ENCODE measurements at places on chromosomes 7 and 10.

DNA sequence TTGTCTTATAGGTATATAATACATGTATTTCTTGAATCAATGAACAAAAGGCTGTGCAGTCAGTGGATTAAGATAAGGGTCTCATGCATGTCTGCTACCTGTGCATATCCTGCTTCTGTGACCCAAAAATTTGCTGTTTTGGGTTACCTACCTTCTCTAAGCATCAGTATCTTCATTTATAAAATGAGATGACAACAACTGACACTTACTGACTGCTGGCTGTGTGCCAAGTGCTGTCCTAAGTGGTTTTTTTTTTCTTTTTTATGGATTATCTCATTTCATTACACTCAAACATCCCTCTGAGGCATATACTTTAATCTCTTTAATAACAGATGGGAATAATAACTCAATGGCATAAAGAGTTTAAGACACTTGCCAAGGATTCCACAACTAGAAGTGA lies 2.1 kb downstream of the PDK4 start:
- DNase-seq: no peak

GRCh38 chr7:82257118-82257695 lies 186.4 kb downstream of the CACNA2D1 start:
- no peak for DNase-seq

- DNase-seq: no peak
These were observed 1.1 kb downstream of the UFSP1 start for GRCh38 chr7:100888291-100888987.

GRCh38 chr7:38656968-38657367 lies 25.8 kb upstream of the AMPH start:
- no peak for DNase-seq

DNA sequence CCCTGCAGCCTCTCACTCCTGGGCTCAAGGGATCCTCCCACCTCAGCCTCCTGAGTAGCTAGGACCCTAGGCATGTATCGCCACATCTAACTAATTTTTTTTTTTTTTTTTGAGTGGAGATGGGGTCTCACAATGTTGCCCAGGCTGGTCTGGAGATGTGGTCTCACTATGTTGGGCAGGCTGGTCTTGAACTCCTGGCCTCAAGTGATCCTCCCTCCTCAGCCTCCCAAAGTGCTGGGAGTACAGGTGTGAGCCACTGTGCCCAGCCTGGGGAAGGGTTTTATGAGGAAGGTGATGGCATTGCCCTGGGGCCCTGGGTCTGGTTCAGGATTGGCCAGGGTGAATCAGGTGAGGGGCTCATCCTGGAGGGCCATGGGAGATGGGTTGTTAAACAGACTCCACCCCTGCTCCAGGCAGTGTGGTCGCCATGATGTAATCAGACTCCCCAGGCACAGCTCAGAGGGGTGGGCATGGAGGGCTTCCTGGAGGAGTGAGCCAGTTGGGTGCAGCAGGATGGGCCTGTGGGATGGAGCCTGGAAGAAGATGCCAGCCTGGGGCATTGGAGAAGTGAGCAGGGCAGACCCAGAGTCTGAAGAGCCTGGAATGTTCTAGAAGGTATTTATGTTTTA lies 82.7 kb downstream of the MYL10 start:
- no peak for DNase-seq

DNA sequence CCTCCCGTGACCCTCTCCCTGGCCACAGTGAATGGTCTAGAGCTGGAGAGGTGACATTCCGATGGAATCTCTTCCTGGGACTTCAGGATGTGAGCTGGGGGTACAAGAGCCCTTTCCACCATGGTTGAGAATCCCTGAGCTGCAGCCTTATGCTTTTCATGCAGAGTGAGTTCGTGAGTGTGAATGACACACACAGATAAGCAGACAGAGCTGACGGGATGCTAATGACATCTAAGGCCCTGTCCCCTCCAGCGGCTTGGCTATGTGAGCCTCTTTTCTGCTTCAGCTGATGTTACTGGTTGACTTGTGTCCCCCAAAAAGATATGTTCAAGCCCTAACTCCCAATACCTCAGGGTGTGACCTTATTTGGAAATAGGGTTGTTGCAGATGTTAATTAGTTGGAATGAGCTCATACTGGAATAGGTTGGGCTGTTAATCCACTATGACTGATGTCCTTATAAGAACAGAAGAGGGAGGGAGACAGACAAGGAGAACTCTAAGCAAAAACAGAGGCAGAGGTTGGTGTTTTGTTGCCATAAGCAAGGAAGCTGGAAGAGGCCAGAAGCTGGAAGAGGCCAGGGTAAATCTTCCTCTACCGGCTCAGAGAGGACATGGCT lies 111.1 kb upstream of the AFAP1L2 start:
- DNase-seq: no peak

GRCh38 chr10:95254629-95255028 lies 36.2 kb downstream of the PDLIM1 start:
- DNase-seq: no peak

- no peak for DNase-seq
These were observed 55.6 kb downstream of the STEAP1B start for GRCh38 chr7:22444181-22444971.

Measured in EL (cell line).